AG04449 (cell line): ENCODE measurements at places on chromosomes 2 and 18.

GRCh38 chr2:3872451-3872850 lies 169.1 kb downstream of the DCDC2C start:
- no peak for DNase-seq

GRCh38 chr2:9025746-9026145 lies 22.3 kb upstream of the MBOAT2 start:
- DNase-seq, result no peak

DNA sequence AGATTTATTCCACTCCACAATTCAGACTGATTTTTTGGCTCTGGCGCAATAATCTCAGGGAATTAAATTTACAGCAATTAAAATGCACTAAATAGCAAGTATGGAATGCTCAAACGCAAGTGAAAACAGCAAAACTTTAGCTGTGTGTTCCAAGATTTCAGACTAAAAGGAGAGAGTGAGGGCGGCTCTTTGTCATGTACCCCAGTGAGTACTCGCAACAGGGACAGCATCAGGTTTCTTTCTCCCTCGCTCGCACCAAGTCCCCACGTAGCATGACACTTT lies 1.1 kb downstream of the ROCK2 start:
- no peak for DNase-seq

- DNase-seq, result no peak
Observed at GRCh38 chr2:41736586-41736985, 311.2 kb upstream of the PKDCC start.

GRCh38 chr2:15939556-15939853 lies 845 bp upstream of the MYCN start:
- DNase-seq, result no peak

- DNase-seq, result no peak
Observed at GRCh38 chr2:193668557-193669323, 1474.0 kb upstream of the TMEFF2 start.

DNA sequence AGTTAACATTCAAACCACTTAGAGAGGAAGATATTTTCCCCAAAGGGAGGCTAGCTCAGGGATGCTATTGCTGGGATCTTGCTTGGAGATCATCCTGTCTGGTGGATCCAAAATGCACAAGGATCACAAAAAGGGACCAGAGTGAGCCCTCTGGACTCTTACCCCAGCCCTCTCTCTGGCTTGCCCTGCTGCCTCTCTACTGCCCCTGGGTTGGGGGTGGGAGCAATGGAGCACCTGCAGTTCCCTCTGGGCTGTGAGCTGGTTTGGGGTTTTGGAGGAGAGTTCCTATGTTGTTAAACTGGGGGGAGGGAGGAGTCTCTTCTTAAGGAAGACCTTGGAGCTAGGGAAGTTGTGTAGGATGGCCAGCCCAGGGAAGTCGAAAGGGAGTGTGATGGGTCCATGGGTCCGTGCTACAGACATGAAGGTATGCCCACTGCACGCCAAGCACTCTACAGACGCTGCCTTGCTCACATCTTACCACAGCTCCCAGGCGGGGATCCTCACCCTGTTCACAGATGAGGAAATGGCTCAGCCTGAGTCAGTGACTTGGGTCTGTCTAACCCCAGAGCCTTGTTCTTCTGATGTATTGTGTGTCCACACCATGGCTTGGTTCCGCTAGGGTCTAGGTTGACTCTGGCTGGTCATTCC lies 3.8 kb downstream of the LBH start:
- no peak for DNase-seq

- DNase-seq, result no peak
Observed at GRCh38 chr2:96907115-96908041, 37.5 kb upstream of the SEMA4C start.
